Stimulated activated CD8-positive, alpha-beta memory T cell treated with anti-CD3 and anti-CD28 coated beads, Interleukin-7, amount 100 ng/mL, for 1 hour (primary cell): ENCODE measurements at places on chromosomes 5 and 9.

DNA sequence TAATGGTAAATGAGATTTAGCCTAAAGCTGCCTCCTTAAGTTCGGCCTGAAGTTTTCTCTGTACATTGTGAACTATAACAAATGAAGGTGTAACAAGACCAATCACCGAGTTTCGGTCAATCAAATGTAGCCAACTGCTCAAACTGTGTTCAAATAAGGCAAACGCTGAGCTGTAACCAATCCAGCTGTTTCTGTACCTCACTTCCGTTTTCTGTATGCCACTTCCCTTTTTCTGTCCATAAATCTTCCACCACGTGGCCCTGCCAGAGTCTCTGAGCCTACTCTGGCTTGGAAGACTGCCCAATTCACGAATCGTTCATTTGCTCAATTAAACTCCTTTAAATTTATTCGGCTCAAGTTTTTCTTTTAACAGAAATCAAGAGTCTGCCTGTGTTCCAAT is 193.5 kb upstream of the KLF9 start:
- DNase-seq: no peak

GRCh38 chr5:513216-514100 is 10.8 kb downstream of the SLC9A3 start:
- no peak for DNase-seq

DNA sequence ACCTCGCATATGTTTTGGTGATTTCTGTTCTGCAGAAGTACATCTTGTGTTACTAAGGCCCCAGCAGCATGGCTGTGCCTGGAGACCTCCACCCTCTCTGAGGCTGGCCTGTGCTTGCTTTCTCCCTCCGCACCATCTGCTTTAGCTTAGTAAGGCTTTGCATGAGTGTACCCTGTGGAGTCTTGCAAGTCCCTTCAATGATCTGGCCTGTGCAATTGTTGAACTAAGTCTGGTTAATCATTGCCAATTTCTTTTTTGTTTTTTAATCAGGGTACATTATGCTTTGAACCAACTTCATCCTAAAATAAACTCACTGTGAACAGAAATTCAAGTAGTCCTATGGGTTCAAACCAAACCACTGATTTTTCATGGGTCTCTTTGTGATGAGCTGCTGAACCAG is 32.3 kb downstream of the ACOT12 start:
- no peak for DNase-seq

DNA sequence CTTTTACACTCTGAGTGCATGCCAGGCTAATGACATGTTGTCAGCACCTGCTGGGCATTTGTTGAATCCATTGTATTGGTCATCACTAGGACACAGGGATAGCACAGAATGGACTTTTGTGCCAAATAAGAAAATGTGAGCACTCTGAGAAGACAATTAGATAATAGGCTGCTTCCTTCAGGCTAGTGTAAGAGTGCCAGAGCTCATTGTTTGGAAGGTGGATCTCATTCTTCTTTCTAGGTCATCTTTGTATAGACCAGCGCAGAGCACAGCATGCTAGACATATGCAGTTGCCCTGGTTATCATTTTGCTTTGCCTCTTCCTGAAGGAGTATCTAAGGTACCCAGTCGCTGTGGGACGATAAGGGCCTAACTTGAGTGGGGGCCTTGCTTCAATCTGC is 493.4 kb upstream of the COX7C start:
- DNase-seq: no peak

- DNase-seq: no peak
Observed at GRCh38 chr5:5490774-5491347, 68.4 kb downstream of the ICE1 start.

GRCh38 chr5:177568326-177568725 is 14.0 kb upstream of the FAM193B start:
- DNase-seq: no peak

DNA sequence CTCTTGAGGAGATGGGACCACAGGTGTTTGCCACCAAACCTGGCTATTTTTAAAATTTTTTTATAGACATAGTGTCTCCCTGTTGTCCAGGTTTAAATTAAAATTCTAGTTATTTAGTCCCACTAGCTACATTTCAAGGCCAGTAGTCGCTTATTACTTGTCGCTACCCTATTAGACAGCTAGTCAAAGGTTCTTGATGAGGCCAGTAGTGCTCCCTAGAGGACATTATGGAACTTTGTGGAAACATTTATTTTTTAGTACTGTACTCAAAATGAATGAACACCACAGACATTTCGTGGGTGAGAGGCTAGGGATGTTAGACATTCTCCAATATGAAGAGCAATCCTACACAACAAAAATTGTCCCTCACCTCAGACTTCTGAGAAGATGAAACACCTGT is 14.4 kb upstream of the GRXCR2 start:
- DNase-seq: no peak

DNA sequence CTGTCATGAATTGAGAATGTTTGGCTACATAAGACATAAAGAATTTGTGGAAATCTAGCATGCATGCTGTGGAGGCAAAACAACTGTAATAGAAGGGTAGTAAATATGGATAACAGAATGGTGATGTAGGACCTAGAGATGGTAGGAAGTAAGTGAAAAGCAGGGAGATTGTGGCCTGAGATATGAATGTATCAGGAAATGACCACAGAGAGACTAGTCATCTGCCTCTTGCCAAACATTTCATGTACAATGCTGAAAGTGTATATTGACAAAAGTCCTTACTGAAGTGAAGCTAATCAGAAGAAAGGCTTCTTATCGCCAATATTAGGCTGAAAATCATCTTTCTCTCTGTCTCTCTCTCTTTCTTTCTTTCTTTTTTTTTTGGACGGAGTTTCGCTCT is 873.1 kb upstream of the CTNND2 start:
- DNase-seq: no peak

- DNase-seq: no peak
Observed at GRCh38 chr5:178361657-178362445, 129.2 kb upstream of the PHYKPL start.

DNA sequence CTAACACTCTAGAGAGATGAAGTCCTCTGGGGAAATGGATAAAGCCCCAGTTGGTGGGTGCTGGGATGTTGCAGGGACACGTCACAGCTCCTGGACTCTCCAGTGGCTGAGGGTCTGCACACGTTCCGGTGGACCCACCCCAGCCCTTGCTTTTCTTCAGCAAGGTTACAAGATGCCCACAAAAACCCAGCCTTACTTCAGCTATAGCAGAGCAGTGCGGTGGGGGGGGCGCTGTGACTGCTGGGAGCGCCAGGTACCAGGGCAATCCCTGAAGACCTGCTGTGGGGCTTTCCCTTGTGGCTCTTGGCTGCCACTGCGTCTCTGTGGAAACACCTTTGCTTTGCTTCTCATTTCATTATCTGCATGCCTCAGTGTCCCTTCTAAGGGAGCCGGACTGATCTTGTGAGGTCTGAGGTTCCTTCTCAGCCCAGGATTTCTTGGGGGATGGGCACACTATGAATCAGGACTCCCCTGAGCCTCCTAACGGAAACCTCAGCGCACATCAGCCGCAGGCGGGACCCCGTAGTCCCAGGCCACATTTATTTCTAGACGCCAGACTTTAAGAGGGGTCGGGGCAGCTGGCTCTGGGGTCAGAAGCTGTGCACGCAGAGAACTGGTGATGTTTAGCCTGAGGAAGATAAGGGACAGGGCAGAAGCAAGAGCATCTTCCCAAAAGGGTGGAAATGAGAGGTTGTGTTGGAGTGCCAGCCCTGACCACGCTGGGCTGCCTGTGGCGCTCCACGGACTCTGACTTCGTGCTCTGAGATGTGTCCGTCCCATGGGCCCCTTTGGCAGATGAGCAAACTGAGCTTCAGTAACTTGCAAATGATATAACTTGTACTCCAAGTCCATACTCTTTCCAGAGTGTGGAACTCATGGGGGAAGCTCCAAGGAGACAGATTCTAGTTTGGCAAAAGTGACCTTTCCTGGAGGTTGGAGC is 106.8 kb downstream of the WNK2 start:
- DNase-seq: no peak

DNA sequence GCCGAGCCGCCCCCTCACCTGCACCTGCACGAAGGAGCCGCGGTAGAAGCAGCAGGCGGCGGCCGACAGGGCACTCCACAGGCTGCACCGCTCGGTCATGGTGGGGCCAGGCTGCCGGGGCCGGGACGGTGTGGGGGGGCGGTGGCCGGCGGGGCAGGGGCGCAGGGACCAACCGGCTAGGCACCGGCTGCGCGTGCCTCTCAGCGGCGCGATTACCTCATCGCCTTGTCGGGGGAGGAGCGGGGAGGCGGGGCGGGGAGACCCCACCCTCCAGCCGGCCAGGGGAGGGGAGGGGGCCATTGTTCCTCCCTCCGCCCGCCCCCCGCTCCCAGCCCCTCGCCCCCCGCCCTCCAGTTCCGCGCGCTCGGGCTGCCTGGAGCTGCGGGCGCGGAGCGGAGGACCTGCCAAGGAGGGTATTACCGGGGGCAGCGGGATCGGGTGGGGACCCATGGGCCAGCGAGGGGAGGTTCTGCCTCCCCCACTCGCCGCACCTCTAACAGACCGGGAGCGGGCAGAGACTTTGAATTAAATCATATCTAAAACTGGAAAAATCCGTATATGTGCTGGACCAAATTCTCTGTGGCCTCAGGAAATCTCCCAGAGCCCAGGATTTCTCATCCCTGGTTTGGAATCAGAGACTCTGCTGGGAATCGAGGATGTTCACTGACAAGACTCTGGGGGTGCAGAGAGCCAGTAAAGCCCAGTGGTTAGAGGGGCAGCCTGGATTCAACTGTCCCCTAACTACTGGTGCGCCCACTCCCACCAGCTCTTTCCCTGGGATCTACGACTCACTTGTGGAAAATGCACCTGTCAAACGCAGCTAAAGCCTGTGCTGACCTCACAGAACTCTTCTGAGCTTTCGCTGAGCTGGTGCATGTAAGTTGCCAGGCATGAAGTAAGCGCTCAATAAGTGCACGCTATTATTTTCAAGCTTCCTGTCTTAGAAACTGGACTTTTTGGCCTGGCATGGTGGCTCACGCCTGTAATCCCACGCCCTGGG is 20.3 kb upstream of the TOR2A start:
- no peak for DNase-seq

DNA sequence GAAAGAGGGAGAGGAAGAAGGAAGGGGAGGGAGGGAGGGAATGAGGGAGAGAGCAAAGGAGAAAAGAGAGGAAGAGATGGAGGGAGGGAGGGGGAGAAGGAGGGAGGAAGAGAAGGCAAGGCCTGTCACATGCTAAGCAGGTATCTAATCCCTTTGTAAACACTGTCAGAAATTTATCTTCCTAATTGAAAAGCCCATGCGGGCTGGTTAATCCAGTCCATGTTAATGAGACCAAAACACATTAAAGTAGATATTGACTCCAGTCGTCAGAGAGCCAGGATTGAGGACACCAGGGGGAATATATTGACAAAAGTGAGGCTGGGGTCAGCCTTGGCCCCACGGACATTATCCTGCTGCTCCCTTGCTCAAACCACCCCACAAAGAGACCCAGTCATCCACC is 37.4 kb upstream of the ALDH1B1 start:
- no peak for DNase-seq

DNA sequence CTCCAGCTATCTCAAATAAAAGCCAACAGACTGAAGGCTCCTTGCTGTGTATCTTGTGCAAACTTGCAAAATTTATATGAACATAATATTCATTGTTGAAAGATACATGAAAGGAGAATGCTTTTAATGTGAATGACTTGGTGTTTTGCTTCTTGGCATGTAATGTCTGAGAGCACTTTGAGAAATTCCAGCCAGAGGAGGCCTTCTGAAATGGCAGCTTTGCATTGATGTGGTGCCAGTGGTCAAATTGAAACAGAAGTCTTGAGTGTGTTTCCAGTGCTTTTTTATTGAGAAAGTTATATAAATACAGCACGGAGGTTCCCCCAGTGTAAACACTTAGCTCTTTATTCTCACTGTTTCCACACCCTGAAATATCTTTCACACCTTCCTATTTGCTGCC is 182.1 kb downstream of the ADCY2 start:
- DNase-seq: no peak

DNA sequence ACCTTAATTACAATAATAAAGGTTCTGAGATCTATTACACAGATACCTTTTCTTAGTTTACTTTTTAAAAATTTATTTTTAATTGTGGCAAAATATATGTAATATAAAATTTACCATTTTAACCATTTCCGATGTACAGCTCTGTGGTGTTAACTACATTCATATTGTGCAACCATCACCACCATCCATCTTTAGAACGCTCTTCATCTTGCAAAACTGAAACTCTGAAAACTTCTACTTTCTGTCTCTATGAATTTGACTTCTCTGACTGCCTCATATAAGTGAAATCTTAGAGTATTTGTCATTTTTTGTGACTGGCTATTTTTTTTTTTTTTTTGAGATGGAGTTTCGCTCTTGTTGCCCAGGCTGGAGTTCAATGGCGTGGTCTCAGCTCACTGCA is 26.8 kb downstream of the WWC1 start:
- DNase-seq: no peak

- no peak for DNase-seq
Observed at GRCh38 chr5:85143138-85143537, 758.5 kb upstream of the EDIL3 start.

- DNase-seq: no peak
Observed at GRCh38 chr9:112861638-112862555, 28.8 kb downstream of the SLC46A2 start.

DNA sequence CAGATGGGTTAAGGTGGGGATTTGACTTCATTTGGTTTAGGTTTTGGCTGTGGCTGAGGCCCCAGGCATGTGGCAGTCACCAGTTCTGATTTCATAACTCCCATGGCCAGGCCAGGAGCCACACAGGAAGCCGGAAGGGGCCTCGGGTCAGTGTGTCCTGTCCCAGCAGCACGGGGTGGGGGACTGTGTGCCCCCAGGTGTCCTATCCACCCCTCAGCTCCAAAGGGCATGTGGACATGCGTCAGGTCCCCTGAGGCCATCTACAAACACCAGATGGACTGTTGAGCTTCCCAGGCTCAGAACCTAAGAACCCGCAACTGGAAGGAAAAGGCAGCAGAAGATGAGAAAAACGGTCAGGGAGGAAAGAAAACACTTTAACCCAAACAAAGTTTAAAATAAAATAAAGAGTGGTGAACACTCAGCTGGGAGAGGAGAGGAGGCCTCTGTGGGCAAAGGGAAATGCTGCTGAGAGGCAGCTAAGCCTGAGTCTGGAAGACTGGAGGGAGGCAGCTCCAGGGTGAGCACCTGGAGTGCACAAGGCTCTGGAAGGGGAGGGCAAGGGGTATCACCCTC is 260.8 kb downstream of the AUH start:
- no peak for DNase-seq

DNA sequence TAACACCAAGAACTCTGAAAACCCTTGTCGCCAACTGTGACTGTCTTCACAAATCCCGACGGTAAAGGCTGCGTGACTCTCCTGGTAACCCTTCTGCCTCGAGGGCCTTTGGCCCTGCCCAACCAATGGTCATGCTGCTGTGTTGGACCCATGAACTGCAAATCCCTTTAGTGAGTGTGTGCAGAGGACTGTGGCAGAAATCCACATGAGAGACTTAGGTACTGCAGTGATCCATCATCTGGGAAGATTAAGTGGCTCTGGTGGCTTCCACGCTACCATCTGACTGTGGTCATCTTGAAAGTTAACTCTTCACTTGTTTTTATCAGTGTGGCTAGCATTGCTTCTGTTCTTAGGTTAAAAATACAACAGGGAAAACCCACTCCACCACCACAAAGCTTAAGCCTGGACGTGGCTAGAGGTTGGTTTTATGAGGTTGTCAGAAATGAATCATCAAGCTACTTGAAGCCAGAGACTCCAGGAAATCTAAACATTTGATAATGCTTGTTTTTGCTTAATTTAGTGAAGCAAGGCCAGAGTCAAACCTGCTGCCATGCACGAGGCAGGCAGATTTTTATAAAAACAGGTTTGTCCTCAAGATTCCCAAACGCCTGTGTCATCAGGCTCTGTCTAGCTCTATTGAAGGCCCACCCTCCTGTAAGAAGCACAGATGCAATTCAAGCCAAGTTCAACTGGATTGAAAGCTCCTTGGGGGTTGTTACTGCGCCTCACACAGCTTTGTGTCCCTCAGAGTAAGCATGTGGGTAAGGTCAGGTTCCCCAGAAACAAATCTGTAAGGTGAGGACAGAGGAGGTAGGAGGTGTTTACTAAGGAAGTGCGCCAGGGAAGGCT is 52.7 kb upstream of the ERCC6L2 start:
- DNase-seq: no peak
